Bronchial epithelial cell (primary cell): ENCODE measurements at places on chromosomes 12 and 14.

- DNase-seq: peak; percentile 35
These were observed 3.5 kb downstream of the HMGA2 start for GRCh38 chr12:65827827-65828231.

DNA sequence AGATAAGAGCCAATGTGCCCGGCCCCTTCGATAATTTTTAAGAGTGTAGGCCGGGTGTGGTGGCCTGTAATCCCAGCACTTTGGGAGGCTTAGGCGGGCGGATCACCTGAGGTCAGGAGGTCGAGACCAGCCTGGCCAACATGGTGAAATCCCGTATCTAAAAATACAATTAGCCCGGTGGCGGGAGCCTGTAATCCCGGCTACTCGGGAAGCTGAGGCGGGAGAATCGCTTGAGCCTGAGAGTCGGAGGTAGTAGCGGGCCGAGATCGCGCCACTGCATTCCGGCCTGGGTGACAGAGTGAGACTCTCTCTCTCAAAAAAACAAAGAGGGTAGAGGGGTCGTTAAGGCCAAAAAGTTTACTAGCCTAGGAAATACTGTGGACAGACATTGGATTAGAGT, 2.6 kb downstream of the KRAS start:
- DNase-seq: no peak

DNA sequence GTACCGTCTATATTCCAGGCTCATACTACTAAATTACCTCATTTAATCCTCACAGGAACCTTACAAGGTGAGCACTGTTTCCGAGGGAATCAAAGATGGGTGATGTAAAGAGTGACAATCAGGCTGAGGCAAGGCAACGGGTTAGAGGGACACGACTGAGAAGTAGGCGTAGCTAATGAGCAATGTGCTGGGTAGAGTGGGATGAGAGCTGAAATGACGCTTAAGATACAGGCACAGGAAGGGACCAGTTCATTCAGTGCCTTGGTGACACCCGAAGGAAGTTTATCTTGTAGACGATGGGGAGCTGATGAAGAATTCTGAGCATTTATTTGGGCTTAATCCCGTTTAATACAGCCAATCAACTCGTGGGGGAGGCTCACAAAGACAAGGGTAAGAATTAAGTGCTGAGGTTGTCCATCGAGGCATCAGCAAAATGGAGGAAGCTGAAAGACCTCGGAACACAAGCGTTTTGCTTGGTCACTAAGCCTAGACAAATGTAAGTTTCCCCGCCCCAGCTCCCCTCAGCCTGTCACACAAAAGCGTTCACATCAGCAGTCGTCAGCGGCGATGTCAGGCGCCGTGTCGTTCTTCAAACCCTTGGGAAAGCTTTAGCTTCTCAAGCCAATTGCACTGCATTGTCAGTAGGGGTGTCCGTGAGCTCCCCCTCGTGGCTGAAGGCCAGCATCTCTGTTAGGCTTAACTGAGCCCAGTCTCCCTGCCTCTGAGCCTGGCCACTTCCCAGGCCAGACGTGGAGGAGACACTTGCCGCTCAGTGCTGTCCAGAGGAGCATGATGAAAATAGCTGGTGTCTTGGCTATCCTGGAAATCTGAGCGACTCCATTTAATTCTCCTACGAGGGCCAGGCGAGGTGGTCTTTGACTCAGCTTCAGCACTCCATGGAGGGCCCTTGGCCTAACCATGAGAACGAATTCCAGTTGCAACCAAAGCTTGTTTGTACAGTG, 288.5 kb upstream of the G2E3 start:
- peak; percentile 72 for DNase-seq

GRCh38 chr14:85688006-85688405, 158.1 kb downstream of the FLRT2 start:
- peak; percentile 42 for DNase-seq

- DNase-seq: no peak
These were observed 3.2 kb downstream of the SUSD6 start for GRCh38 chr14:69614592-69614991.

DNA sequence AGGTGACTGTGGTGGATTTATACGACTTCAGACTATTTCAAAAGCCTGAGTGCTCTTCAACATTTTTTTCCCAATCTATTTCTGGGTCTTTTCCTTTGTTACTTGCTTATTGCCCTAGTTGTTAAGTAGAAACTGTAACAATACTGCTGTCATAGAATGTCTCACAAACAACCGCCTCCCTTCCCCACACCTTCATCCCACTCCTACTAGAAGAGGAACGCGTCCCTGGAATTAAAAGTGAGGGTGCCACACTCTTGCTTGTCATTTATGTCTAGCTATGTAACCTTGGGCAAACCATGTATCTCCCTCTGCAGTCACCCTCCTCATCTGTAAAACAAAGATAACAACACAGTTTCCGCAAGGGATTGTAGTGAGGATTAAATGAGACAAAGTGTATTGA, 8.6 kb downstream of the BRAP start:
- DNase-seq: no peak

- DNase-seq: no peak
These were observed 418.9 kb downstream of the ZFP36L1 start for GRCh38 chr14:68373847-68374444.

DNA sequence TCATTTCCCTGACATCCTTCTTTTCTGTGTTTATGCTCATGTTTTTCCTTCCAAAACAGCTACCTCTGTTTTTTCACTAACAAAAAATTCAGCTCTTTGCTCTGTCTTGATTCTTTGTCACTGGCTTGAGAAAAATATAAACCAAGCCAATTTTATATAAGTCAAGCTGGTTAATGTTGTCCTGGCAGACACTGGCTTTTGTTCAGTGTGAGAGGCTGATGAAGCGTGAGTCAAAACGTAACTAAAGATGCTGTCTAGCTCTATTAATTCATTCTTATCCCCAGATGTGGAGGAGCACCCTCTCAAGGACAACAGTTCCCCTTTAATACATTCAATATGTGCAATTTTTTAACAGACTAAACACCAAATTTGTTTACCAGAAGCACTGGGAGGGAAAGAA, 15.8 kb downstream of the TSPAN8 start:
- DNase-seq: no peak

- DNase-seq: no peak
These were observed 75.6 kb downstream of the NEDD1 start for GRCh38 chr12:96982671-96983070.

- peak; percentile 71 for DNase-seq
These were observed 71.8 kb downstream of the ZNF664 start for GRCh38 chr12:124044809-124045321.

- DNase-seq: peak; percentile 97
These were observed 50.1 kb downstream of the SLC25A21 start for GRCh38 chr14:37122288-37122687.

DNA sequence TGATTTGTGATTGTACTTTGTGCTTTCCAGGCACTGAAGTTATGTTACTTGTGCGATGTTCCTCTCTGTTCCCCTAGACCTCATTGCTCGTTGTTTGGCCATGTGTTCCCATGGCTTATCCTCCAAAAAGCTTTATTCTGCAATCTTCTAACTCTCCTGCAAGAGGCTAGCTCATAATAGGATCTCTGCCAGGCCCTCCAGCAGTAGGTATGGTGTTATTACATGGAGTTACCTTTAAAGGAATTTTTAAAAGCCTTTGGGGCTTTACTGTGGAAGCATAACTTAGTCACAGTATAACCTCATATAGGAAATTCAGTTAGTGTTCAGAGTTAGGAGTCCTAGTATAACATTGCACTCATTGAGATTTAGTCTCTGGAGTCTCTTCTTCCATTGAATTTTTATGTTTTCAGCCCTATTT, 292.3 kb downstream of the RAD51B start:
- peak; percentile 62 for DNase-seq

- no peak for DNase-seq
These were observed 17.0 kb downstream of the SSPN start for GRCh38 chr12:26212396-26212795.

- DNase-seq: no peak
These were observed 142.8 kb downstream of the SCARB1 start for GRCh38 chr12:124720681-124721500.

GRCh38 chr12:20280515-20280914, 87.8 kb upstream of the PDE3A start:
- no peak for DNase-seq

- DNase-seq: peak; percentile 22
These were observed 63.6 kb downstream of the HELB start for GRCh38 chr12:66365718-66366490.

- DNase-seq: no peak
These were observed 98.8 kb downstream of the DACT1 start for GRCh38 chr14:58736606-58737005.

GRCh38 chr12:49553512-49554088, 14.3 kb downstream of the MCRS1 start:
- DNase-seq: peak; percentile 79

GRCh38 chr12:124756166-124756565, 107.5 kb downstream of the SCARB1 start:
- DNase-seq: no peak

DNA sequence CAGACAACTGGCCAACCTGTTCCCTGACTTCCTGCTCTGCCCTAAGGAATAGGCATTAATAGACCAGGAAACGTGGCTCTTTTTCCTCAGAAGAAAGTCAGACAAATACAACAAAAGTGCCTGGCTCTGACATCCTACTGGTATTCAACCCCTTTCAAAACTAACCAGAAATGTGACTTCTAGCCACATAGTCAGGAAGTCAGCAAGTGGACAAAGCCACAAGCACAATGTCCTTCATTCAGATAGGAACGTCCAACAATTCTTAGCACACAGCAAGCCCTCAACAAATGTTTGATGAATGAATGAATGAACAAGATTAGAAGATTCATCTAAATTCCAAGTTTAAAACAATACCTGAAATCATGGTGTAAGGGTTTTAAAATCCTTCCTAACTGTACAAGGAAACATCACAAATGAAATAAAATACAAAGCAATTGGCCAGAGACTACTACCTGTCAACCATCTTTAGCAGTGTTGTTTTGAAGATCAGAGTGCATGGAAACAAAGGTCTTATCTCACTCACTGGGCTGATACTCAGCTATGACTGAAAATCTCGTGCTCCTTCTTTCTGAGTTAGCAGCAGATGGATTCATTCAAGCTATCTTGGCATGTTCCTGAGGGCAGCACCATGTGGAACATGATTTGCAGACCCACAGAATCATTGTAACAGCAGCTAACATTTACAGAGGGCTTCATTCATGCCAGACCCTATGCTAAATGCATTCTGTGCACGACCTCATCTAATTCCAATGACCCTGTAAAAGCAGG, 16.5 kb downstream of the APPL2 start:
- no peak for DNase-seq

- DNase-seq: no peak
These were observed 6.2 kb downstream of the RPL36AL start for GRCh38 chr14:49614196-49614595.

- DNase-seq: peak; percentile 23
These were observed 76.2 kb downstream of the PDZRN4 start for GRCh38 chr12:41264281-41264680.

- no peak for DNase-seq
These were observed 21.3 kb upstream of the RIN3 start for GRCh38 chr14:92492258-92492657.

DNA sequence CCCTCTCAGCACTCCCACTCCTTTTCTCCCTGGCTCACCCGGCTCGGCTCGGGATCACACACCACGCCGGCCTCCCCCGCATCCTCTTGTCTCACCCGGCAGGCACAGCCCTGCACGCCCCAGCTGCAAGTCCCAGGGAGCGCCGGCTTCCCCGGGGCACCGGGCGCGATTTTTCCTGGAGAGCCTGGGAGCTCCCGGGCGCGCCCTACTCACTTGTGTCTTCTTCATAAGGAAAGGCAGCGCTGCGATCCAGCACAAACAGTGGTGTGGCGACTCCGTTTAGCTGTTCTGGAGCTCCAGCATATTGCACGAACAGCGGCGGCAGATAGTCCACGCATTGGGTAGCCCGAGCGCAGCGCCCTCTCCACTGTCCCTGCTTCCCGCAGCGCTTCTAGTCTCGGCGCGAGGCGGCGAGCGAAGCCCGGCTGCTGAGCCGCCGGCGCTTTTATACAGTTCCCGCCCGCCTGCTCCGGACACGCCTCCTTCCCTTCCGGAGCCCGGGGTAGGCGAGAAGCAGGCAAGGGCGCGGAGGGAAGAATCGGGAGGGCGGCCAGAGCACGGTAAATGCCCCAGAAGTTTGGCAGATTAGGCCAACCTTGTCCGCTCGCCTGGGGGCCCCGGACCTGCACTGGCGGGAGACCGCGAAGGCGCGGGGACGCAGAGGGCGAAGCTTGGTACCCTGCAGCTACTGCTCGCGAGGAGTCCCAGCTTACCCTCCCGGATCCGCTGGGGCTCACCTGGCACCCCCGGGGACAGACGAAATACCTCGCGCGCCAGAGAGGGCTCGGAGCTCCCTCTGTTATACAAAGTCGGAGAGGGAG, at the start of gene KITLG:
Gene KITLG (minus strand): TSS at position 421 of the 821 bp plus-strand sequence. CDS start 193 bp downstream, at position 228.
- peak; percentile 71 for DNase-seq

DNA sequence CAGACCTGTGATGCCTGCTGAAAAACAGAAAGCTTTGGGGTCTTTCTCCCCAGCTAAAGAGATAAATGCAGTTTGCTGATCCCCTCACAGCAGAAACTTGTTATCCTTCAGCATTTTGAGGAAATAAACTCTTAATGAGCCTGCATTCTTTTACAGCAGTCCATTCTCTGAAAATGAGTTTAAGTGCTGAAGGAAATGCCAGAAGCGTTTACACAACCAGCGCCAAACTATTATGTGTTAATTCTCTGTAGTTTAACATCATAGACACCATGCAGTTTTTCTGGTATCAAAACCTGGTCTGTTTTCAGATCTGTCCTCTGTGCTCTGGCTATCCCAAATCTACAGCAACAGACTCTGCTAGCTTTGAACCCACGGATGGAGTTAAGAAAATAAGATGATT, 291.3 kb downstream of the NPAS3 start:
- no peak for DNase-seq

- DNase-seq: no peak
These were observed 2.0 kb upstream of the ANKRD9 start for GRCh38 chr14:102511538-102511937.

DNA sequence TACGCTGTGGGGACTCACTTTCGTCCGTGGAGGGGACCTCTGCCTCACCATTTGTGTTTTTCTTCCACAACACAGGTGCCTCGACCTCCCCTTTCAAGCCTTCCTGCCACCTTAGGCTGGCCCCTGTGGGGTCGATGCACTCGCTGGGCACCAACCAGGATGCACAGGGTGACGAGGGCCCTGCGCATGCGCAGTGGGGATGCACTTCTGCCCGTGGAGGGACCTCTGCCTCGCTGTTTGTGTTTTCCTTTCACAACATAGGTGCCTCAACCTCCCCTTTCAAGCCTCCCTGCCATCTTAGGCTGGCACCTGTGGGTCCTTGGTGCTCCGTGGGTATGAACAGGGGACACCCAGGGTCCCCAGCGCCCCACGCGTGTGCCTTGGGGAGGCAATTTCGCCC, 356.8 kb downstream of the ALG10 start:
- no peak for DNase-seq

GRCh38 chr12:113537751-113538087, 66.0 kb upstream of the LHX5 start:
- DNase-seq: peak; percentile 35

DNA sequence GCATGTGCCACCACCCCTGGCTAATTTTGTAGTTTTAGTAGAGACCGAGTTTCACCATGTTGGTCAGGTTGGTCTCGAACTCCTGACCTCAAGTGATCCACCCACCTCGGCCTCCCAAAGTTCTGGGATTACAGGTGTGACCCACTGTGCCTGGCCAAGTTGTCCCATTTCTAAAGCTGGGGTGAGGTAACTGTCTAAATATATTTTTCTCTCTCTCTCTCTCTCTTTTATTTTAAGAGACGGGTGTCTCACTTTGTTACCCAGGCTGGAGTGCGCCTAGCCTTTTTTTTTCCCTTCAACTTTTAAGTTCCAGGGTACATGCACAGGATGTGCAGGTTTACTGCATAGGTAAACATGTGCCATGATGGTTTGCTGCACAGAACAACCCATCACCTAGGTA, 8.6 kb downstream of the ATF1 start:
- no peak for DNase-seq

GRCh38 chr12:25715102-25715501, 162.0 kb upstream of the LMNTD1 start:
- DNase-seq: no peak
